Stimulated activated CD8-positive, alpha-beta memory T cell treated with anti-CD3 and anti-CD28 coated beads, Interleukin-4, amount 100 ng/mL, for 4 hours (primary cell): ENCODE measurements at places on chromosomes 3 and 15.

- no peak for DNase-seq
These were observed 28.5 kb downstream of the ARHGEF3 start for GRCh38 chr3:56772952-56773938.

DNA sequence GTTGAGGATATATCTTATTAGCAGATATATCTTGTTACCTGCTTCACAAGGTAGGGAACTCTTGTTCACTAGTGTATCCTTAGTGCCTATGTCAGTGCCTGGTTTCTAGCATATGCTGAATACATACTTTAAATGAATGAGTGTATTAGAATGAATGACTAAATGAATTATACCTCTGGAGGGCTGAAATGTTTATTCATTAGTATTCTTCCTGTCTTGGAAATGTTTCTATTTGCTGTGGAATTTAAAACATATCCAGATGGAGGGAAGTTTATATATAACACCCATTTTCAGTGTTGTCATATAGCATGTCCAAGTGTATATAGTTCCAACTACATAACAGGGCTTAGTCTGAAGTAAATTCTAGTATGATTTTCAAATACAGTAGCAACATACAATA, 581.5 kb downstream of the TBL1XR1 start:
- no peak for DNase-seq

GRCh38 chr15:52050416-52050815, 31.4 kb downstream of the MAPK6 start:
- DNase-seq: no peak

- DNase-seq: no peak
These were observed 512.1 kb downstream of the SQOR start for GRCh38 chr15:46146915-46147314.

DNA sequence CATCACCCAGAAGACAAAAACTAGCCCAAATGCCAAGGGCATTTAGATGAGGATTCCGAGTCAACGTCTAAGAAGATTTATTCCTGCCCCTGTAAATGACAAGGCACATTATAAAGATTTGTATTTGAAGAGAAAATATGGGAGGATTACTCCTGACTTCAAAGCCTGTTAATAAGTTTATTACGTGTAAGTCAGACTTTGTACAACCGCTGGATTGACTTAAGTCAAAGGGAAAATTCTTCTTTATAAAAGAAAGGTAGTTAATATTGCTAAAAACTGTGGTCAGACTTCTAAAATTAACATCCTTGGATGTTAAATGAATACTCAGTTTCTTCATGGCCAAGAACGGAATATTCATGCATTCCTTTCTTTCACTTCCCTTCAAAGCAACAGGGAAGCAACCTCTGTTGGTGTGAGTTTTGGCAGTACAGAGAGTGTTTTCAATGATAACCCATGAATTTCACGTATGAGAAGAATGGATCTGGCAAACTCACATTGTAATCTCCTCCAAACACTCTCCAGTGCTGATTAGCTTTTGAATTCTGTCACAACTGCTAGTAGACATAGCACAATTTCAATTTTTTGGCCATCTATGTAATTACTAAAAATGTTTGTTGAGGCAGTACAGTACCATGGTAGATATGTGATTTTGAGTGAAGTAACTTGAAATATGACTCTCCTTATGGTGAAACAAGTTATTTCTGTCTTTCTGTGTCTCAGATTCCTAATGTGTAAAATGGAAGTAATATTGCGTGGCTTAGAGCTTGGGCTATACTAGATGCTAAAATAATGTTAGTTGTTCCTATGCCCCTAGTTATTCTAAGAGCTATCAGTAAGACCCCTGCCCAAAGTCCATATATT, 62.0 kb downstream of the PLD1 start:
- no peak for DNase-seq

GRCh38 chr15:27985099-27985498, 114.0 kb downstream of the OCA2 start:
- no peak for DNase-seq

DNA sequence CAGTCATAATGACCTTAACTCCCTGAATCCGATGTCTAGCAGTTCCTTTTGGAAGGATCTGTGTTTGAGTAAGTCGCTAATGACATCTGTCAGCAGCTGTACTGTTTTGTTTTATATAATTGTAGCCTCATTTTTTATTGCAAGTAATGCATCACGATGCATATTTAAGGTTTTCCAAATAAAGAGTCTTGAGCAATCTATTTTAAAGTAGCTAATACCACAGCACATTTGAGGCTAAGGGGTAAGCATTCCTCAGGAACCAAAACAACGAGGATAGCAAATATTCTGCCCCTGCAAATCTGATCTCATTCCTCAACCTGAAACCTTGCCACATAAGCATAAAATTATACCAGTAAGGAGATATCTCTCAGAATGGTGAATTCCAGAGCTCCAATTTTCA, 98.7 kb downstream of the TBC1D5 start:
- no peak for DNase-seq

- no peak for DNase-seq
These were observed 111.2 kb upstream of the SUCLG2 start for GRCh38 chr3:67765575-67765974.

DNA sequence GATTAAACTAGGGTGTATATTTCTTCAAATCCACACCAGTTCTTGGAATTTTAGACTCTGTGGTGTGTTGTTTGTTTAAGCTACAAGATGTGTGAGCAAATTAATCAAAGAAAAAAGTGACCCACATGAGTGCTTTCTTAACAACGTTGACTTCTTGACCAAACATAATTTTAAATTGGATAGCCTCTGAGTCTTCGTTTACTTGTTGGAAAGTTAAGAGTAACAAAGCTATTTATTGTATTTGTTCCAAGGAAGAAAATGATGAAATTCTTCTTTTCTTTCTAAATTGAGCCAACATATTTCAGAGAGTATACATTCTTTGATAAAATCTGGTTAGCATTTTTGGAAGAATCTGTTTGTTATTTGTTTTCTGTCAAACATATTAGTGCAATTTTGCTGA, 99.9 kb upstream of the IGSF10 start:
- no peak for DNase-seq

- DNase-seq: no peak
These were observed 45.6 kb downstream of the SST start for GRCh38 chr3:187624588-187624987.

DNA sequence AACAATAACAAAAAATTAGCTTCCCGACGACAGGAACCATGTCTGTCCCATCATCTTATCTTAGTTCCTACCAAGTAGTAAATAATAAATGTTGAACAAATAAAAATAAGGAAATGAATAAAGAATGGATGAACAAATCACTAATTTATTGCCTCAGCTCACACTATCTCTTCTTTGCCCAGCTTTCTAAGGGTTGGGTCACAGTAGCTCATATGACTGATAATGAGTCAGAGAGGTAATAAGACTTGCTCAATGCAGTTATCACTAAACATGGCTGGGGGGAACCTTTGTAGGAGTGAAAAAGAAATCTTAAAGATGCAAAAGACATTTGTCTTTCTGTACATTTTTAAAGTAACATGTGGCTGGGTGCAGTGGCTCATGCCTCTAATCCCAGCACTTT, 182.2 kb downstream of the WDR76 start:
- DNase-seq: no peak

DNA sequence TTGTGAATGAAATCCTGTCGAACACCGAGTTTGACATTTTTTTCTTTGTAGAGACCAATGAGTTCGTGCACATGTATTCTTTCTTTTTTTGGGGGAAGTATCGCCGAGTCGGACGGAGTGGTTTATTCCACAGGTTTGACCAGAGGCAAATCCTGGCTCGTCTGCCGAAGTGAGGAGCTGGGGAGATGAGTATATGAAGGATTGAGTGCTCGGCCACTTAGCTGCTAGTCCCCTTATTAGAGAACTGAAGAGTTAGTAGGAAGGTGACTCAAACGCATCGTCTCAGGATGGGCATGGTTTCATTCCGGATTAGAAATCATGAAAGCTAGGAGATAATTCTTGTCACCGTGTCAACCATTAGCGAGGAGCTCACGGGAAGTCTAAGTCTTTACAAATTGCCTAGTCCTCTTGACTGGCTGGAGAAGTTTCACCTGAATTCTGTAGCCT, 154.7 kb upstream of the GOLIM4 start:
- DNase-seq: no peak

- no peak for DNase-seq
These were observed 14.0 kb downstream of the PLCD1 start for GRCh38 chr3:38015485-38015884.

- no peak for DNase-seq
These were observed 10.5 kb upstream of the SLITRK3 start for GRCh38 chr3:165206454-165207266.

DNA sequence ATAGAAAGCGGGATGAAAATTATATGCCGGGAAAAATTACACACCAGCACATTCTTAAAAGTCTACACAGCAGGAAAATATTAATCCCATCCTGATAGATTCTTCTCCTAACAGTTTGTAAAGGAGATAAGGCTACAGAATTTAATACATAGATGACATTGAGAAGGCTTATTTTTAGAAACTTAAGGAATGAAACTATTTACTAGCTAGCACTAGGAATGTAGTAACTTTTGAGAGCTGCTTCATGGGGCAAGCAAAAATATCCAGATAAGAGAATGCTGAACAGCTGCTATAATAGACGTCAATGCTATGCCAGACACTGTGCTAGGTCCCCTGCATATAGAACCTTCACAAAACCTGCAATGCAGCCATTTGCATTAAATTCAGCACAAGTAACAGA, 912.7 kb upstream of the NR2F2 start:
- DNase-seq: no peak

- no peak for DNase-seq
These were observed 378.3 kb downstream of the CNTN4 start for GRCh38 chr3:2476996-2477395.

GRCh38 chr3:197305854-197306253, 7.4 kb upstream of the DLG1 start:
- DNase-seq: no peak

DNA sequence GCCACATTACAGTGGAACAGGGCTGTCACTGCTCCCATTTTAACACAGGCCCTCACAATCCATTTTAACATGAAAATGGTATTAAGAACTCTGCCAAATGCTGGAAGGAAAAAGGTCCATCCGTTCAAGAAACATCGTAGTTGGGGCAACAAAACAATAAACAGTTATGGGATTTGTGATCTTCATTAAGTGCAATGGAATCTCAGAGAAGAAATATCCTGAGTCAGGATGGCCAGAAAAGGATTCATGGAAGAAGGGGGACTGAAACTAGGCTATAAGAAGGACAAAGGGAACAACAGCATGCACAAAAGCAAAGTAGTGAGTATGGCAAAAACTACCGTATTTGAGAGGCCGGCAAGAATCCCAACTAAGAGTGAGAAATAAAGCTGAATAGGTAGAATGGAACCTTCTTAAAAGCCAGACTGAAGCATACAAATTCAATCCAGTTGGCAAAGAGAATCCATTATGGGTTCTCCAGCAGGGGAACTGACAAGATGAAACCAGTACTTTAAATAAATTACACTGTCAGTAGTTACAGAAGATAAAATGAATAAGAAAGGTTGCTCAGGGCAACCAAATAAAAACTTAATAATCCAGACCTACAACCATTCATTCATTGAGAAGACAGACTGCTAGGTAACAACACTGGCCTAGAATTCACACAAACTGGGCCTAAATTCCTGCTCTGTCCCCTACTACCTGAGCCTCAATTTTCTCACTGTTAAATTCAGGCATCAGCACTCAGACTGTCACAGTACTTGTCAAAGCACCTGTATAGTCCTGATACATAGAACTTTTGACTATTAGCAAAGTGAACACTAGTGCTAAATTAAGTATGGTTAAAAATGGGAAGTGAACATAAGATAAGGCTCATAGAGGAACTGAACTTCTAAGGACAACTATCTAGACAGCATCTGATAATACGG, 6.3 kb downstream of the TBL1XR1 start:
- DNase-seq: no peak

DNA sequence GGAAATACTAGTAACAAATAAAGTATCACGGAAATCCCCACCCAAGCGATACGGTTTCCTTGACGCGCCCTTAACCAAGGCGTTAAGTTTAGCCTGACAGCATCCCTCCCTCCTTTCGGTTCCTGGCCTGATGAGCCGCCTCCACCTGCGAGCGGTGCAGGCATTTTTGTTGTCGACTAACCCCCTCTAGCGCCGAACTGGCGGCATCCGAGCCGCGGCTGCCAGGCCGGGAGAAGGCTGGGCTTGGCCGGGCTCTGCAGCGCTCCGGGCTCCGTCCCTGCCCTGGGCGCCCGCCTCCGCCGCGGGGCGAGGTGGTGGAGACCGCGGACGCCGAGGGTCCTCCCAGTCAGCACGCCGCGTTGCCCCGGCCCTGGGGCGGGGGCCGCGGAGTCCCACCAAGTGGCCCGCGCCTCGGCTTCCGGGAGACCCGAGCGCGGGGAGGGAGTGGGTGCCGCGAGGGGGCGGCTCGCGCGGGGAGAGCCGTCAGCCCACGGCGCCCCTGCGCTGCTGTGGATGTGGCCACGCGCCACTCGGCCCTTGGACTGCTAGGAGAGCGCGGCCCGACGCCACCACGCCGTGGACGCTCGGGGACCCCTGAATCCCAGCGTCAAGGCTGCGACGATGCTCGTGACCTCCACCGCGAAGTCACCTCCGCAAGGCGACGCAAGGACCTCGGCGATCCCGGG, 1.1 kb upstream of the EPHA6 start:
- no peak for DNase-seq

GRCh38 chr15:76062286-76062685, 2.5 kb downstream of the TMEM266 start:
- no peak for DNase-seq

GRCh38 chr3:46536758-46537157, 29.3 kb downstream of the LRRC2 start:
- no peak for DNase-seq

DNA sequence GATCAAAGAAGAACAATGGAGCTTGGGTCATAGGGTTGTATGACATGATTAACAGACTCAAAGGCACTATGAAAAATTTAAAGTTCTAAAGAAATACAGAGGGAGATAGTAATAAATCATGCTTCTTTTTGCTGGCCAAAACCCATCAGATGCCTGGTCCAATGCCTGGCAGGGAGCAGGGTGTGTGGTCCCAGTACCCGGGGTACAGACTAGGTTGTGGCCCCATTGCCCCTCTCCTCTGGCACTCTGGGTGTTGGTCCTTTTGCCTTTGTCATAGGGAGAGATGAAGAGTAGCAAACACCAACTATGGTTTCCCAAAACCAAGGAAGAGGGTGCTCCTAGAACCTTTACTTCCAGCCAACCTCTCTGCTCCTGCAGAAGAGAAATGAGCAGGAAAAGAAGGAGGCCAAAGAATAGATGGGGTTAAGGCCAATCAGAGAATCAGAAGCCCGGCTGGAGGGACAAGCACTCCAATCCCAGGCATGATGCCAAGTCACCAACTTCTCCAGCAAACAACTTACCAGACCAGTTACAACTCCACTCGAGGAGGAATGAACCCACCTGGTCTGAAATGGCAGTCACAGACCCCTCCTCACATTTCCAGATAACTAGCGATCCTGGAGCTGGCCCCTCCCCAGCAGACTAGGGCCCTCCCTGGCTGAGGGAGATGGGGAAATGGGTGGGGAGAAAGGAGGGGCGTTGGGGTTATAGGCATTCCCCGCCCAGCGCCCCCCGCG, 1.8 kb downstream of the IGDCC3 start:
- DNase-seq: no peak

- no peak for DNase-seq
These were observed 112.2 kb downstream of the FBLN2 start for GRCh38 chr3:13661121-13661520.
